Neural crest cell (in vitro differentiated cells): ENCODE measurements at places on chromosomes 2 and 18. TPM values are rescaled to one million over a fixed set of nuclear protein-coding genes. Genes with fewer than 3 reads are reported as not detected.

GRCh38 chr2:32678825-32679224 lies 51.0 kb downstream of the TTC27 start:
- no peaks in the 10 kb centered on the region for H3K4me1 ChIP-seq
- no peaks in the 10 kb centered on the region for H3K27me3 ChIP-seq
- no peak overlapping the region for H3K27ac ChIP-seq

DNA sequence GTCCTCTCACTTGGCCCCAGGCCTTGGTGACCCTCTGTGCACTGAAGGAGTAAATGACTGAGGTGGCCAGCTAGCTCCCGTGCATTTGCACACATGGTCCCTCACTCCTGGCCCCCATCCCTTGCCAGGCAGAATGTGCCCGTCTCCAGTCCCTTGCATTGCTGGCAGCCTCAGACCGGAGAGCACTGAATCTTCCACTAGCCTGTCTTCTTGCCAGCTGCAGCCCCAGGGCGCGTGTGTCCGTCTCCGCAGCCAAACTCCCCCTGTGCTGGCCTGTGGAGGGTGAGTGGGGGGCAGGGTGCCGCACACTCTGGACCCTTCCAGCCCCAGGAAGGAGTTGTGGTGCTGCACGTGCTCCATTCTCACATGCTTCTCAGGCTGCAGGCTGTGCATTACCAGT lies 35.9 kb downstream of the INPP4A start:
- peaks cover 8% of the 10 kb centered on the region for H3K4me1 ChIP-seq
- H3K36me3 ChIP-seq = no peaks in the 10 kb centered on the region
- H3K27me3 ChIP-seq = no peaks in the 10 kb centered on the region
- no peak overlapping the region for H3K27ac ChIP-seq
- no peak for DNase-seq

- no peak overlapping the region for H3K27ac ChIP-seq
- H3K4me3 ChIP-seq = no peak overlapping the region
- no peaks in the 10 kb centered on the region for H3K36me3 ChIP-seq
These were observed 193.8 kb upstream of the SP5 start for GRCh38 chr2:170521299-170521698.

GRCh38 chr18:44742718-44743311 lies 62.1 kb downstream of the SETBP1 start:
- no peak for DNase-seq
- H3K4me1 ChIP-seq = peaks cover 81% of the 10 kb centered on the region
- H3K27me3 ChIP-seq = no peaks in the 10 kb centered on the region
- H3K27ac ChIP-seq = peak overlapping the region; percentile 76
- peaks cover 12% of the 10 kb centered on the region for H3K36me3 ChIP-seq

- DNase-seq = peak; percentile 9
- peaks cover 33% of the 10 kb centered on the region for H3K4me1 ChIP-seq
- H3K4me3 ChIP-seq = peak overlapping the region; percentile 65
- no peak overlapping the region for H3K27ac ChIP-seq
These were observed 17.6 kb downstream of the OSBPL6 start for GRCh38 chr2:178211943-178212342.

DNA sequence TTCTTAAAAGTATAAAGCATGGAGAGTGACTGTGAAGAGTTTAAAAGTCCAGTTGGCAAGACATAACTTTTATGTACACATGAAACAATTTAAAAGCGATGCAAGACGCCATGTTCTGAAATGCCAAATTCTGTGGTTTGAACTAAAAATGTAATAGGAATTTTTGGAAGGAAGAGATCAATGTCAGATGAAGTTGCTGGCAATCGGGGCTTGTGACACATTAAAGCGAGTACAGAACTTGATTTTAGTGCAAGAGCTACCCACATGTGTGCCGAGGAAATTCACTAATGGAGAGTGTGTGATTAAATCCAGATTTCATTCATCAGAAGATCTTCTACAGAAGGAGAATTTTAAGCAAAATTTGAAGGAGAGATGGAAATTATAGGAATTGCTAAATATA lies 220.2 kb upstream of the CCDC68 start:
- no peaks in the 10 kb centered on the region for H3K36me3 ChIP-seq
- no peak overlapping the region for H3K4me3 ChIP-seq
- no peak for DNase-seq
- no peak overlapping the region for H3K27ac ChIP-seq
- H3K27me3 ChIP-seq = no peaks in the 10 kb centered on the region

- peaks cover 4% of the 10 kb centered on the region for H3K4me1 ChIP-seq
- no peaks in the 10 kb centered on the region for H3K36me3 ChIP-seq
- H3K27me3 ChIP-seq = no peaks in the 10 kb centered on the region
These were observed 256.6 kb upstream of the NT5C1B start for GRCh38 chr2:18845854-18846445.

DNA sequence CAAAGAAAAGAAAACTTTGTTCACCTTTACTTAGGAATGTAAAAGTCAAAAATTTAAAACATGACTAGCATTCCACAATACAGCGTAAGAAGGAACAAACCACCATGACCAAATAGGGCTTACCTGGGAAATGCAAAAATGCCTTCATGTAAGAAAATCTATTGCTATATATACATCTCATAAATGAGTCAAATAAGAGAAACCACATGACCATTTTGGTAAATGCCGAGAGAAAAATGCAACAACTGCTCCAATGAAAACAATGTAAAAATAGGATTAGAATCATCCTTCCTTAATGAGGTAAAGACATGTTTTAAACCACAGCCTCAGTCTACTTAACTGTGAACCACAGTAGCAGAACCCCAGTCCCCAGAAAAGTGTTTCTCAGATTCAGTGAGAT lies 49.4 kb downstream of the TGOLN2 start:
- no peaks in the 10 kb centered on the region for H3K27me3 ChIP-seq
- no peak overlapping the region for H3K4me3 ChIP-seq
- peaks cover 29% of the 10 kb centered on the region for H3K4me1 ChIP-seq
- DNase-seq = no peak

DNA sequence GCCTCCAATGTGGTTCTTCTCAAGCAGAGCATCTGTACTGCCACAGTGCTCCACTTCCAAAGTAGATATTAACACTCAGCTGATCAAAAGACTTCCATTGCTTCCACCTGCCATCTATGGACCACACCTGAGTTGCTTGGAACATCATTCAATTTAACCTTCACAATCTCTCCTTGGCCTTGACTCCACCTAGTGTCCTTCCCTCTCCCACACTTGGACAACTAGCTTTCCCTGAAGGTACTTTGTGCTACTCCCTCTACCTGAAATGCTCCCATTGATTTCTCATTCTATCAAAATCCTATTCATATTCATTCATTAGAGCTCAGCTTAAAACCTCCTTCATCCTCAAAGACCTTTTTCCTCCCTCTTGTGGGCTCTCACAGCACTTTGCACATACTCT lies 48.7 kb downstream of the SOWAHC start:
- peaks cover 5% of the 10 kb centered on the region for H3K4me1 ChIP-seq
- no peak for DNase-seq
- H3K4me3 ChIP-seq = no peak overlapping the region
- no peak overlapping the region for H3K27ac ChIP-seq

DNA sequence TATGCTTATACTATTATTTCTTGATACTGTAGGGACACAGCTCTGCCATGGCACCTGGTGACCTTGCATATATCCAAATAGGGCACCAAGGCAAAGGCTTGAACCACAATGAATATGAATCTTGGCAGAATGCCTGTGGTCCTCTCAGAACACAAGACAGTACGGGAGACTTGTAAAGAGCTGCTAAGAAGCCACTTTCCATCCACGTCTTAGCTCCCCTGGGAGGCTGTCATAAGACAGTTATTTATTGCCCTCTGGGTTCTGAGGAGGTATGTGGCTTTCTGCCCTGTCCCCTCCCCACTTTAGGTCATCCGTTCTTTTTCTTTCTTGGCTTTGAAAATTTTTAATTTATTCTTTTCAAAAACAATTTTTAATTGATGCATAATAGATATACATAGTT lies 29.8 kb upstream of the MRPL33 start:
- DNase-seq = no peak
- peaks cover 23% of the 10 kb centered on the region for H3K27me3 ChIP-seq
- H3K4me1 ChIP-seq = no peaks in the 10 kb centered on the region
- H3K4me3 ChIP-seq = no peak overlapping the region
- no peaks in the 10 kb centered on the region for H3K36me3 ChIP-seq

- peak overlapping the region; percentile 97 for H3K27ac ChIP-seq
- no peaks in the 10 kb centered on the region for H3K4me1 ChIP-seq
- H3K4me3 ChIP-seq = no peak overlapping the region
- DNase-seq = no peak
These were observed 66.1 kb downstream of the TPO start for GRCh38 chr2:1479346-1479745.

DNA sequence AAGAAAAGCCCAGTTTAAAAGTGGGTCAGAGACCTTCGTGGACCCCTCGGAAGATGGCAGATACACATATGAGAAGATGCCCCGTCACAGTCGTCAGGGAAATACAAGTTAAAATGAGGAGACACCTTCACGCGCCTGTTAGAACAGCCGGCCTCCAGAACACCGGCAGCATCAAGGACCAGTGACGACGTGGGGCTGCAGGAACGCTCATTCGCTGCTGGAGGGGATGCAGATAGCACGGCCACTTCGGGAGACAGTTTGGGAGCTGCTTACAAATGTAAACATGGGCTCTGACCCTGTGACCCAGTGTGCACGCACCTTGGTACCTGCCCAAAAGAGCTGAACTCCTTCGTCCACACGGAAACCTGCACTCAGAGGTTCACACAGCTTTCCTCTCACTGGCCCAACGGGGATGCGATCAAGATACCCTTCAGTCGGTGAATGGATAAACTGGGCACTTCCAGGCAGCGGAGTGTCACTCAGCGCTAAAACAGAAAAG lies 83.7 kb upstream of the CTDP1 start:
- peaks cover 34% of the 10 kb centered on the region for H3K27me3 ChIP-seq
- no peak for DNase-seq
- no peaks in the 10 kb centered on the region for H3K4me1 ChIP-seq
- H3K36me3 ChIP-seq = no peaks in the 10 kb centered on the region
- no peak overlapping the region for H3K27ac ChIP-seq

GRCh38 chr2:151776367-151776766 lies 42.1 kb upstream of the NEB start:
- peaks cover 37% of the 10 kb centered on the region for H3K36me3 ChIP-seq
- H3K27me3 ChIP-seq = no peaks in the 10 kb centered on the region
- no peak overlapping the region for H3K27ac ChIP-seq
- H3K4me3 ChIP-seq = no peak overlapping the region

DNA sequence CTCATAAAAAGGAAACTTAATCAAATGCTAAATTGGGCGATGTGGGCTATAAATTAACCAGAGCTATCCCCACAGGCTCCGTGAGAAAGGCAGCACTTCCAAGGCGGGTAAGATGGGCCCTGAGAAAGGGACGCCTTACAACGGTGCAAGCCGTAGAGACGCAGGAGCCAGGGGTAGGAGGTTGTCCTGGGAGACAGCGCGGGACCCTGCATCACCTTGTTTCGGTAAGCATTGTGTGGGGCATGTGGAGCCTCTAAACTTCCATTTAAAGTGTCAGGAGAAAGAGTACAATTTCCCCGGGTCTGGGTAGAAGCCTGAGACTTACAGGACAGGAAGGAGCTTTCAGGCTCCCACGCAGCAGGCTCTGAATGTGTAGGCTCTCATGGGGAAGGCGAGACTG lies 1.2 kb upstream of the PER2 start:
- peak overlapping the region; percentile 70 for H3K27ac ChIP-seq
- DNase-seq = no peak
- H3K36me3 ChIP-seq = no peaks in the 10 kb centered on the region
- peaks cover 49% of the 10 kb centered on the region for H3K4me1 ChIP-seq
- H3K4me3 ChIP-seq = peak overlapping the region; percentile 94

GRCh38 chr18:70005580-70005979 lies 57.9 kb upstream of the CD226 start:
- H3K36me3 ChIP-seq = peaks cover 23% of the 10 kb centered on the region
- no peaks in the 10 kb centered on the region for H3K4me1 ChIP-seq
- no peak for DNase-seq
- no peaks in the 10 kb centered on the region for H3K27me3 ChIP-seq
- H3K27ac ChIP-seq = no peak overlapping the region
- no peak overlapping the region for H3K4me3 ChIP-seq

- no peaks in the 10 kb centered on the region for H3K27me3 ChIP-seq
- no peaks in the 10 kb centered on the region for H3K36me3 ChIP-seq
- peak overlapping the region; percentile 94 for H3K4me3 ChIP-seq
- peak overlapping the region; percentile 40 for H3K27ac ChIP-seq
These were observed 463 bp downstream of the SMC6 start for GRCh38 chr2:17752892-17753802.

DNA sequence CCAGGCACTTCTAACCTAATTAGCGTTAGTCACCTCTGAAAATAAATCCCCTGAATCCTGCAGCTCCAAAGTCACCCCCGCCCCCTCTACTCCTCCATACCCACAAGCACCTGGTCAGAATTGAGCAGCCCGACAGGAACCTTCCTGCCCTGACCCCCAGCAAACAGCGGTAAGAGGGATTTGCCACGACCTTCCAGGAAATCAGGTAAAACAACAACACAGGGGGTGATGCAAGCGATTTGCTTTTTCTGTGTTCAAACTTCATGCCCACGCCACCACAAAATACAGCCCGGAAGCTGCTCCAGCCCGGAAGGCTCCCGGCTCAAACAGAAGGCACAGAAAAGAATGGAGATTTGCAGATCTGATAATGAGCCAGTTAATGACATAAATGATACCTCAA lies 367.1 kb downstream of the GPD2 start:
- DNase-seq = no peak
- H3K27ac ChIP-seq = no peak overlapping the region
- H3K4me1 ChIP-seq = peaks cover 30% of the 10 kb centered on the region
- H3K4me3 ChIP-seq = no peak overlapping the region

Gene CD8B2
- not detected in 2 replicates for total RNA-seq

Gene NPAS2
- total RNA-seq = 2.6 TPM in 2 replicates

Gene EVX2
- total RNA-seq = 0.43 and 0.44 TPM in 2 replicates

Gene FLACC1
- total RNA-seq = 0.77 and 1.0 TPM in 2 replicates

Gene RUFY4
- total RNA-seq = not detected in 2 replicates

Gene CPLX4
- total RNA-seq = not detected in 2 replicates

Gene HADHB
- total RNA-seq = 65.2 and 66.5 TPM in 2 replicates

Gene SLC11A1
- total RNA-seq = 0.09 TPM in 1 of 2 replicates, not detected in the other

Gene ANKRD62
- total RNA-seq = not detected in 2 replicates

Gene CDH19
- total RNA-seq = 14.7 and 16.3 TPM in 2 replicates

Gene INHA
- total RNA-seq = 0.50 TPM in 1 of 2 replicates, not detected in the other
